ENCODE measurements at places on chromosomes 6 and 20. TPM values are rescaled to one million over a fixed set of nuclear protein-coding genes. Genes with fewer than 3 reads are reported as not detected.

- DNase-seq, result no peak
These were observed 9.7 kb upstream of the MATN4 start for GRCh38 chr20:45317826-45318225.

DNA sequence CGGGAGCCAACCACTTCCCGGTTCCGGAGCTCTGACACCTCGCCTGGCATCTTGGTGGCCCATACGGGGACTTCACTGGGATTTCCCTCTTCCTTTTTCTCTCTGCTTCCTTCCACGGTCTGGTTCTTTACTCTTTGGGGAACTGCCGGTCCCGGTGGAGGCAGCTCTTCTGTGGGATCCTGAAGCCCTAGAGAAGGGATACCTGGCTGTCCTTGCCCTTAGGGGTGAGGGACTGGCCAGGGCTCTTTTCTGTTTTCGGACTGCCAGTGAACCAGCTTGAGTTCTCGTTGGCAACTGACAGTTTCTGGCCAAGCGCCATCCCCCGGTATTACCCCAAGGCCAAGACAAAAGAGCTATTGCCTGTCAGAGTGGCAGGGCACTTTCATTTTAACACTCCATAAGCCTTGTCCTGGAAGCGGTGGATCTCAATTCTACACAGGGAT, 880 bp upstream of the CPXM1 start:
- DNase-seq, result no peak

DNA sequence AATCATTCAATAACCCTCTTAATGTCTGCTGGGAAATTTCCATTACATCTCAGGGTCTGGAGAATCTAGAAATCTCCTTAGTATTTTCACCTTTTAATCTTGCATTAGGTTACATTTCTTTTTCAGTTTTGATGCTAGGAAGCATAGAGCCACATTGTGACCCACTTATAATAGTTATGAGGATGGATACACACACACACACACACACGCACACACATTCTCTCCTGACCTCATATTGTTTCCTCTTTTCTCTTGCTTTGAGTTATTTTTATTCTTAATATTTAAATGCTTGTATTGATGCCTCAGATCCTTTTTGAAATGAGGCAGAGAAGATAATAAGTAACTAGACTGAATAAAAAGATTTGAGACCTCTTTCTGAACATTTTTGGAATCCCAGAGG, 128.4 kb downstream of the KLHL32 start:
- DNase-seq, result no peak

- no peak for DNase-seq
These were observed 16.8 kb downstream of the SIRPA start for GRCh38 chr20:1912053-1912452.

- DNase-seq, result no peak
These were observed 114.7 kb downstream of the GJA10 start for GRCh38 chr6:90008908-90009501.

DNA sequence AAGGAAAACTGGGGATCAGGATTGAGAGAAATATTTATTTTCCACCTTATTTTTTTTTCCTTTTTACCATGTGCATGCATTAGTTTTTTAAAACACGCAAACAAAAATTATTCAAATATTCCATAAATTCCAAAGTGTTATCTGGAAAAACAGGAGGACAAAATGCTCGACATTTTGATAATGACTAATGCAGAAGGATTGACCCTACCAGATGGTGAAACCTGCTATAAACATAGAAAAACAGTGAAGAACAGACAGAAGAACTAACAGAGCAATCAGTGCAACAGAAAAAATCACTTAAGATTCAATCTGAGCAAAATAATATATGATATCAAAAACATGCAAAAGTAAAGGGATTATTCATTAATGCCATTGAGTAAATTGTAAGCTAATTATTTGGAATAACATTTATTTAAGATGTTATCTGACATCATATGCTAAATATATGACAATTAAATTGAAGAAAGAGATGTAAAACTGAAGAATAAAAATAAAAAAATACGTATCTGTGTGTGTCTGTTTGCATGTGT, 218.4 kb downstream of the LMBRD1 start:
- no peak for DNase-seq

DNA sequence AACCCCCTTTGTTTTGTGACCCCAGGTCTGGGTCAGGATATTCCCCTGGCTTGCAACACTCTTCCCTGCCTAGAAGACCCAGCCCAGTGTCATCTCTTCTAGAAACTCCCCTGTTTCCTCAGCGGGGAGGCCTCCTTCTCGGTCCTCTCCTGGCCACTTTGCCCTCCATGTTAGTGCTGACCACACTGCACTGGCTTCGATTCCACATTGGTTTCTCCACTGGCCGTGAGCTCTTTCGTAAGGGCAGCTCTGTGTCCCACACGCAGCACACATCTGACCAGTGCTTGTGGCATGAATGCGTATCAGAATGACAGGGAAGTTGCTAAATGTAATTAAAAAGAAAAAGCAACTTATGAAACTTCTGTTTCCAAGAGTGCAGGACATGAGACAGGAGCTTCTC, 49.4 kb upstream of the FNDC1 start:
- DNase-seq, result no peak

- DNase-seq, result no peak
These were observed 45.1 kb downstream of the RAMACL start for GRCh38 chr6:166541366-166541765.

GRCh38 chr6:4316867-4317400, 181.6 kb upstream of the ECI2 start:
- peak; percentile 83 for DNase-seq

DNA sequence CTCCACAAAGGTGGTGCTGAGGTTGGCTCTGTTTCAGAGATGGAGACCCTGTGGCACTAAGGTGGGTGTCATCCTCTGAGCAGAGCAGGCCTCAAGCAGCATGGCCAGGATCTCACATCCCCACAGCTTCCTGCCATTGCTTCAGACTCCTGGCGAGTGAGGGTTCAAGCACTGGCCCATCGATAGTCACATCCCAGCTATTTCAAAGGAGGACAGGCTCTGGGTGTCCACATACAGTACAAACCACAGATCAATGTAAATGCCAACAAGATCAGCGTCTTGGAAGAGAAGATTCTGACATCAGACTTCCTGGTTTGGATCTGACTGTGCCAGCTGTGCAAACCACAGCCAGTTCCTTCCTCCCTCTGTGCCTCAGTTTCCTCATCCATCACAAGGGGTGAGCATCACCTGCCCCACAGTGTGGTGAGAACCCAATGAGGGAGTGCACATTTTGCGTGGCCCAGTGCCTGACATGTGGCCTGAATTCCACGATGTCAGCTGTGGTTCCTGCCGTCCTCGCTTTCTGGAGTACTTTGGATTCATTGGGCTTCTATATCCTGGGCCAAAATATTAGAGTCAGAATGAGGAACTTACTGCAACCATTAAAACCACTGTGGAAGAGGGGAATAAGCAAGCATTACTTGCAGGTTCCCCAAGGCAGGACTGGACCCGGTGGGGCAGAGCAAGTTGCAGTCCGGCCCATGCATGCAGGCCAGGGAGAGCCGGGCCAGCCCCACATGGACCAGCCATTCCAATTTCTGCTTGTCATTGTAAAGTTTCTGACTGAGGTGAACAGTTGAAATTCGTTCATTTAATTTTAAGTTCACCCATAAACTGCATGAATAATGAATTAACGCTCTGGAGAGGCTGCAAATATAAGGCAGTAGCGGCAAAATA, 236.0 kb downstream of the TTLL2 start:
- DNase-seq, result no peak

- DNase-seq, result no peak
These were observed 25.1 kb downstream of the MYBL2 start for GRCh38 chr20:43691928-43692524.

GRCh38 chr20:58664883-58665282, 13.8 kb downstream of the STX16 start:
- no peak for DNase-seq

- no peak for DNase-seq
These were observed 170.3 kb downstream of the KHDC1L start for GRCh38 chr6:73054958-73055357.

DNA sequence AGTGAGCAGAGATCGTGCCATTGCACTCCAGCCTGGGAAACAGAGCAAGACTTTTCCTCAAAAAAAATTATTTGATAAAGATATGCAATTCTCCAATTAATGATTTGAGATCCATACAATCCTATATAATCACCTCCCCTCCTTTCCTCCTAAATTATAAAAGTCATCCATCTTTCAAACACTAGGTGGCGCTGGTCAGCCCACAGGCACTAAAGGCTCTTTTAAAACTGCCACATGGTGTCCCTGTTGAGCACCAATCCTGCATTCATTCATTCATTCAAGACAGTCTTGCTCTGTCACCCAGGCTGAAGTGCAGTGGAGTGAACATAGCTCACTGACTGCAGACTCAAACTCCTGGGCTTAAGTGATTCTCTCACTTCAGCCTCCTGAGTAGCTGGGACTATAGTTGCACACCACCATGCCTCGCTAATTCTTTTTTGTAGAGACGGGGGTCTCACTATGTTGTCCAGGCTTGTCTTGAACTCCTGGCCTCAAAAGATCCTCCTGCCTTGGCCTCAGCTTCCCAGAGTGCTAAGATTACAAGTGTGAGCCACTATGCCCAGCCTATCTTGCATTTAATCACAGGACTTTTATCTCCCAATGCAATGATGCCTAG, 58.7 kb upstream of the SLC2A12 start:
- DNase-seq, result no peak

GRCh38 chr6:106249658-106250057, 75.9 kb downstream of the ATG5 start:
- no peak for DNase-seq

DNA sequence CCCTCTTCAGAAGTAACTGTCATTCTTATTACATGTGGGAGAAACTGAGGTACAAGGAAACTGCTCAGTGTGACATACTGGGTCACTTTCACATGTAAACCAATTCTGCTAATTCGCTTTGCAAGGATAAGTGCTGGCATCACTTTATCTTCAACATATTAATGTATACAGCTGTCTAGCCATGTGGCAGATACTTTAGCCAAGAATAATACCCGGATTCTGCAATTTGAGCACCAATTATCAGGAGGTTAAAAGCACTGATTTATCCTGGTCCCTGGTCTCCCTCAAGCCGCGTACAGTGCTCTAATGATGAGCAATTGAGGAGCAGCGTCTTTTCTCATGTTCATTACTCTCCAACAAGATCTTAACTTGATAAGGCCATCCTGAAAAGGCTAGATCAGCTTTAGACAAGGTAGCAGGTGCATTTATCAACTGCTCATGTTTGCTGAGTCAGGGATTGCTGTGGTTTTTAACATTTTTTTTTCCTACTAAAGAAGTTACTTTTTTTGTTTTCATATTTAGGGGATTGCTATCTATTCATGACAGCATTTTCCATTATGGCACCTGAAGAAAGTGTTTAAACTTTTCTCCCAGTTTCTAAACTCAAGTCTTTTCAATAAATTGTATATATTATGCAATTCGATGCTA, 1066.3 kb upstream of the MAP3K7 start:
- DNase-seq, result no peak

GRCh38 chr6:137631323-137631722, 137.1 kb upstream of the OLIG3 start:
- DNase-seq, result no peak

GRCh38 chr6:25026723-25027122, 91.0 kb upstream of the RIPOR2 start:
- DNase-seq, result no peak

DNA sequence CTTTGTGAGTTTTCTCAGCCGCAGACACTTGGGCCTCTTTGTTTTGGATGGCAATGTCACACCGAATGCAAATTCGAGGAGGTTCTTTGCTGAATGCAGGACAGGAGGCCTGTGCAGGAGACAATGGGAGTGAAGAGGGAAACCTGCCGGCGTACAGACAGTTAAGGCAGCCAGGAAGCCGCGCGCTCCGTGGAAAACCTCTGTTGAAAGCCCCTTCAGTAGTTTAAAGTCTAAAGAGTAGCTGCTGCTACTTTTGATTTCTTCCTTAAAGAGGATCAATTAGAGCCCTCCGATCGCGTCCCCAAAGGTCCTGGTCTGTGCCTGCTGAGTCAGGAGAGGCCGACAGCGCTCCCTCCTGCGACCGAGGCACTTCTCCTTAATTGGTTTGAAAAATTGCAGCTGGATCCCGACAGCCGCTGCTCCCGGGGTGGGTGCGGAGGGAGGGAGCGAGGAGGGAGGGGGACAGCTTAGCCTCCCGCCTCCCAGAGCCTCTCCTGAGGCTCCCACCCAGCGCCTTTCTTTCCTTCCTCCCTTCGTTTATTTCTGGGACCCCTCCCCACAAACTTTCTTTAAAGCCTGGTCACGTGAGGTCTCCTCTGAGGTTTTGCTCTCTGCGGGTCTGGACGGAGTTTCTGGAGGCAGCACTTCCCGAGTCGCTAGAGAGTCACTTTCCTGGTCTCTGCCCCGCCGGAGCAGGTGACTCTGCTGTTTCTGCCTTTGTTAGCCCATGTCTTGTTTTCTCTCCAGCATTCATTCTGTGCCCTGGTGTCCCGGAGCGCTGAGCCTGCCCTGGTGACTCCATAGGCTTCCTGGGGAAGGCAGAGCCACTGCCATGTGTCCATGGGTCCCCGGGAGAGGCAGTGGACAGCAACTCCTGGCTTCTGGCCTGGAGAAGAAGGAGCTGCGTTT, 22.3 kb upstream of the RPP40 start:
- DNase-seq, result peak; percentile 86

DNA sequence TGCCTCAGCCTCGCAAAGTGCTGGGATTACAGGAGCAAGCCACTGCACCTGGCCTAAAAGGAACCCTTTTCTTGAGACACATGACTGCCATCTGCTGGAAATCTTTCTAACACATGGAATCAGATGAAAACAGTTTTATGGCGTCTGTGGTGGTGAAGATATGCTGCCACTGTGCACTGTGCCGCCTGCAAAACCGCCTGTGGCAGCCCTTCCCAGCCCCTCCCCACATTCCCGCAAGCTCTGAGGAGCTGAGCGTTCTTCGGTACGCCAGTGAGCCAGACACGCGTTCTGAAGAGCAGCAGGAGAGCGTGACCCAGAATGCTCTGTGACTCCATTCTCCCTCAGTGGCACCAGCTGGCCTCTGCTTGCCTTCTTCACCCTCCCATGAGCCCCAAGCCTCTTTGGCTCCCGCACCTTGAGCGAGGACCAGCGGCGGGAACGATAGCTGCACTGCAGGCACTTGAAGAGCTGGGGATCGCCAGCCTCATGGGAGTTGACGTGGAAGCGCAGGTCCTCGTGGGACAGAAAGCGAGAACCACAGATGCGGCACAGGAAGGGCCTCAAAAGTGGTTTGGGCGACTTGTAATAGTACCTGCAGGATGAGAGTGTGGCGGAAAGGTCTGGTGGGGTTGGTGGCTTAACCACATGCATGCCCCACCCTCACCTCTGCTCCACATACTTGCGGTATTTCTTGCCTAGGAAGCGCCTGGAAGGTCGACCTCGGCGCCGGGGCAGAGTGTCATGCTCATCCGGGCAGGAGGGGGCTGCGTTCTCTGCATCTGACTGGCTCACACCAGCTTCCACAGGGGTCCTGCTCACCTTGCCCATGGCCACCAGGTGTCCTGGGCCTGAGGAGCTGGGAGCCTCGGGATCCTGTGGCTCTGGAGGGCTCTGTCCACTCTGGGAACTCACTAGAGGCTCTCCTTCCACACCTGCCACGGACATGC, 8.7 kb downstream of the ZNF335 start:
- DNase-seq, result peak; percentile 74

GRCh38 chr20:346640-347316, at the start of gene NRSN2:
Gene NRSN2 (plus strand): TSS chr20:347111. CDS start chr20:349644, 2,533 bp downstream.
- DNase-seq, result peak; percentile 92

GRCh38 chr20:8647961-8648441, 420.9 kb upstream of the PLCB4 start:
- DNase-seq, result no peak

LAMA5 gene
- 183 TPM for total RNA-seq

SLC22A3 gene
- 24.3 TPM for total RNA-seq

ADAT2 gene
- 5.1 TPM for total RNA-seq

EPPIN gene
- total RNA-seq, result not detected

GOPC gene
- total RNA-seq, result 19.8 TPM

CASP8AP2 gene
- total RNA-seq, result 18.2 TPM

VSX1 gene
- total RNA-seq, result not detected

OR2H2 gene
- not detected for total RNA-seq

Measured in posterior vena cava (tissue), 2 donors.